Islet precursor cell (in vitro differentiated cells): ENCODE measurements at places on chromosomes 1 and 21.

DNA sequence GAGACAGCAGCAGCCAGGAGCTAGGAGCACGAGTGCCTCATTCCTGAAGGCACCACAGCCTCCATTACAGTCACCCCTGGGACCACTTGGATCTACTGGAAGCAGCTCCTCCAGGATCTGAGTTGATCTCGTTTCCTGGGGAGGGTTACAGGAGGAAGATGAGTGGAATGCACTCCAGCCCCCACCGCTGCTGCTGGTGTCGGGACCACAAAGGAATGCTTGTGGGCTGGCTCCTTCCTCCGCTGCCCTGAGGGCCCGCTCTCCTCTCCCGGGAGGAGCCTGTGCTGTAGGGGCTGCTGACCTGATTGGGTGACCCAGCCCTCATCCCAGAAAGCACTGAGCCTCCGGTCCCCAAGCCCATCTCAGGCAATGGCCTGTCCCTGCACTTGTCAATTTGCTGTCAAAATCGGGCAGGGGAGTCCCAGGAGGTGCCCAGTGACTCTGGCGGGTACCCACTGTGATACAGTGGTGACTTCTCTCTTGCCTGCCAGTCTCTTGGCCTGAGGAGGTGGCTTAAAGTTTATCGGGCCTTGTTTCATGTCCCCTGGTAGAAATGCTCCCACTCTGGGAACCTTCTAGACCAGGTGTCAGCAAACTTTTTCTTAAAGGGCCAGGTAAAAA, 23.1 kb downstream of the IL10RB start:
- DNase-seq = peak; percentile 94

DNA sequence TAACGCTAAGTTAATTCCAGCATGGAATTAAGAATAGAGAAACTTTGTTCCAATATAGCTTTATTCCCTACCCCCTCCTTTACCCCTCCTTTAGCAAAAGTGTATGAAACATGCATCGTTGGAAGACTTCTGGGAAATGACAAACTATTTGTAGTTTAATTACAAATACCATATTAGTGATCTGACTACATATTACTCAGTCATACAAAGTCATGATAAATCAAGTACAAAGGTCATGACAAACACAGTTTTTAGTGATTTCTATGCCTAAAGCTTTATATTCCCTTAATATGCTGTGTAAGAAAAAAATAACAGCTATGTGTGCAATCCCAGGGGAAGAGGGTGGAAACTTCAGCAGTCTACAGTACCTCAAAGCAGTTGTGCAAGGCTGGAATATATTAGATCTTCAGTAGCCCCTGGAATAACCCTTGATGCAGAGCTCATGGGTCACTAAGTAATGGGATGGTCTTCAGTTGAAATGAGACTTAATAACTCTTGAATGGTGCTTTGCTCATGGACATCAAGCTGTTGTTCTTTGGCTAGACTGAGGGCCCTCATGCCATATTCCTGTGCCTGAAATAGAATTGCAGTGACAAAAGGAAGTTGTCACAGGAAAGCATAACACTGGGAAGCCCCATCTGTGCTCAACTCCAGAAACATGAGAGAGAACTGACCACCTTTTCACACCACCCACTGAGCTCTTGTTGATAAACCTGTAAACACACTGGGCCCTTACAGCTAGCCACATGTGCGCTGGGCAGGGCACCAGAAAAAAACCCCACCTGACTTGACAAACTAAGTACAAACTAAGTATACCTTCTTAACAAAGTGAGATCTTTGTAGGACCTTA, 25.3 kb downstream of the ZMYND12 start:
- no peak for DNase-seq

DNA sequence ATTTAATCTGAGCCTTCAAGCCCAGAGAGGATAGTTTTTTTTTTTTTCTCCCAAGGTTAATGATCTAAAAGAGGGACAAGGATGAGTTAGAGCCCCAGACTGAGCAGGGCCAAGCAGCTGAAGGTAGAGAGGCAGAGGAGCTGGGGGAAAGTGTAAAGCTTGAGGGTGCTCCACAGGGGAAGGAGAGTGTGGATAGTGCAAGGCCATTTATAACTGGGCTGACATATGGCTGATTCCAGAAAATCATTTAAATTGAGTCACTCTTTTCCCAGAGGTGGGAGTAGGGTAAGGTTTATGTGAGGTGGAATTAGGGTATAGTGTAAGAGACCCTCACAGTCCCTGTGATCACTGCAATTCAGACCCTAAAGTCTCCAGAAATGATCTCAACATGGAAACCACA, 55.8 kb downstream of the BEND5 start:
- DNase-seq = no peak

GRCh38 chr1:166273618-166274017, 106.8 kb upstream of the FAM78B start:
- no peak for DNase-seq

DNA sequence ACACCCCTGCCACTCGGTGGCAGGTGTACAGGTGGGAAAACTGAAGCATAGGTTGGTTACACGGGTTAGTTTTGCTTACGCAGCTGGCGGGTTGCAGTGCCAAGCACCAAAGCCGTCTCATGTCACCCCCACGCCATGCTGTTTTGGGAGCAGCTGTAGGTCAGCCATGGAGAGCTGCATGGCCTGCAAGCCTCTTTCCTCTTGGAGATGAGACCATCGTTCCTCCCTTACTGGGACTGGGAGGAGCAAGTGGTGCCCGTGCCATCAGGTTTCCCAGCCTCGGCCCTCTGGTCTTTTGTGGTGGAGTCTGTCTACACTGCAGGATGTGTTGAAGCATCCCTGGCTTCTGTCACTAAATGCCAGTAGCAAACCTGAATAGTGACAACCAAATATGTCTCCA, 46.9 kb downstream of the AJAP1 start:
- no peak for DNase-seq

- DNase-seq = no peak
These were observed 87.8 kb downstream of the HLX start for GRCh38 chr1:220966881-220967611.

- no peak for DNase-seq
These were observed 23.8 kb downstream of the RPS27 start for GRCh38 chr1:154014154-154014907.

DNA sequence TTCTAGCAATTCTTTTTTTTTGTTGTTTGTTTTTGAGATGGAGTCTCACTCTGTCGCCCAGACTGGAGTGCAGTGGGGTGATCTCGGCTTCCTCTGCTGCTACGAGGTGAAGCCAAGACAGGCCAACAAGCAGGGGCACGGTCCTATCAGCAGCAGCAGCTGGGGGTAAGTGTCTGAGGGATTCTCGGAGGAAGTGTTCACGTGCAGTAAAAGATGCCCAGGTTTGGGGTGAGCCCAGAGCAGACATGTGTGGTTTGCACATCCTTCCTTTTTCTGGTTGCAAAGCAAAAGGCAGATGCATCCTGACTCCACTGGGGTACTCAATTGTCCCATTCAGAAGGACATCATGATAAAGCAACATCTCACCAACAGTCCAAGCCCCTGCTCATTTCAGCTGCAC, 27.7 kb downstream of the PIGP start:
- DNase-seq = no peak
